Heart right ventricle (tissue), 16 donors: ENCODE measurements at places on chromosomes 3 and 15. TPM values are rescaled to one million over a fixed set of nuclear protein-coding genes. Genes with fewer than 3 reads are reported as not detected.

GRCh38 chr3:162602619-162603018 is 1106.0 kb downstream of the OTOL1 start:
- no peak overlapping the region for H3K27ac ChIP-seq
- no peaks in the 10 kb centered on the region for H3K36me3 ChIP-seq
- DNase-seq, result no peak
- no peak overlapping the region for H3K4me3 ChIP-seq
- no peaks in the 10 kb centered on the region for H3K27me3 ChIP-seq

DNA sequence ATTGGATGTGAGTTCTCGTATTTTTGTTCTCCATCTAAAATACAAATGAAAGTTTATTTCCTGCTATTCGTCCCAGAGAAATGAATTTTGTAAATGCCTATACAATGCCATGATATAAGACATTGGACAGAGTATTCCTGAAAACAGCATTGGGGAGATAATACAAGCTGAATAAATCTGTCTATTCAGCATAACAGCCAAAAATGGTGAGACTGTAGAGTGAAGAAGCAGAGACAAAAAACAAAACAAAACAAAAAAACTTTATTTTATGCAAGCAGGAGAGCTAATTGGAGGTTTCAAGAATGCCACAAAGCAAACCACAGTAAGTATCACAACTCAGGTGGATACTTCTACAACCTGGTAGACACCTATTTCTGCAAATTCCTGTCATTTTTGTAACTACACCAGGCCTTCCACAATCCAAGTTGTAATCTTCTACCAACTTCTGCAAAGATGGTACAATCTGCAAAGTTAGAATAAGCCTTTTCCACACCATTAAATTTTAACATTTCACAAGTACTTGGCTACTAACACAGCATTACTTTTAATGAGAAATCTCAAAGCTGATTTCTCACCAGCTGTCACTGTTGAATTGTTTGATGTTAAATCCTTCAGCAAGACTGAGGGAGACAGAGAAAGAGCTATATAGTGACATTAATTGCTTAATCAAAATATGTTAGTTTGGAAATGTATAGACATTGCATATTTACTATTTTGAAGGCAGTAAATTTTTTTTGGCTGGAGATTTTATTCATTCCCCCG is 163.1 kb downstream of the CLSTN2 start:
- H3K27ac ChIP-seq, result no peak overlapping the region
- DNase-seq, result no peak
- no peaks in the 10 kb centered on the region for H3K36me3 ChIP-seq

Gene TRPC1
- total RNA-seq, result 11.3 TPM

- H3K4me3 ChIP-seq, result no peak overlapping the region
- no peaks in the 10 kb centered on the region for H3K36me3 ChIP-seq
- peaks cover 43% of the 10 kb centered on the region for H3K4me1 ChIP-seq
- no peak for DNase-seq
- peaks cover 6% of the 10 kb centered on the region for H3K27me3 ChIP-seq
These were observed 87.9 kb downstream of the KLF15 start for GRCh38 chr3:126269354-126269753.

DNA sequence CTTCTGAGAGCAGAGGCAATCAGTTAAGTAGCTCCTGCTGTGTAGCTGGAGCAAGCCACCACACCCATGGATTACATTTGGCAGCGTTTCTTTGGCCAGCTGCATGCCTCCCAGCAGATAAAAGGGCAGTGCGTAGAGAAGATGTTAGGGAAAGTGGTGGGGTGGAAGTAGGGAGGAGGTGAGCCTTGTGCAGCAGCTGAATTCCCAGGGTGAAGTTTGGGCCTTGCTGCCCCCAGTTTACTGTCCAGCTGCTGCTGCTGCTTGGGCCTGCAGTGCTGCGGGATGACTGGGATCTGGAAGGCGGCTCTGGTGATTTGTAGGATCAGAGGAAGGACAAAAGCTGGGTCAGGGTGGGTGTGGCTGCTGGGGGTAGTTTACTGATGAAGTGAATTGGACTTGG is 318.7 kb upstream of the C2CD4B start:
- no peaks in the 10 kb centered on the region for H3K36me3 ChIP-seq
- no peak overlapping the region for H3K4me3 ChIP-seq
- H3K4me1 ChIP-seq, result peaks cover 30% of the 10 kb centered on the region
- H3K27me3 ChIP-seq, result no peaks in the 10 kb centered on the region
- peak overlapping the region; percentile 17 for H3K27ac ChIP-seq
- peak; percentile 34 for DNase-seq

Gene MKRN2
- 40.6 TPM for total RNA-seq

GRCh38 chr3:23116081-23116837 is 86.9 kb upstream of the UBE2E2 start:
- H3K4me3 ChIP-seq, result no peak overlapping the region
- H3K27me3 ChIP-seq, result no peaks in the 10 kb centered on the region
- no peak for DNase-seq
- H3K27ac ChIP-seq, result no peak overlapping the region
- H3K4me1 ChIP-seq, result no peaks in the 10 kb centered on the region
- H3K36me3 ChIP-seq, result no peaks in the 10 kb centered on the region

GRCh38 chr15:56759450-56759845 is 26.1 kb upstream of the ZNF280D start:
- H3K27me3 ChIP-seq, result no peaks in the 10 kb centered on the region
- no peaks in the 10 kb centered on the region for H3K36me3 ChIP-seq
- no peak overlapping the region for H3K4me3 ChIP-seq

- H3K27ac ChIP-seq, result no peak overlapping the region
- no peak for DNase-seq
- H3K4me3 ChIP-seq, result no peak overlapping the region
- no peaks in the 10 kb centered on the region for H3K36me3 ChIP-seq
- H3K4me1 ChIP-seq, result no peaks in the 10 kb centered on the region
These were observed 236.1 kb downstream of the RORA start for GRCh38 chr15:60993008-60993407.

- H3K27ac ChIP-seq, result peak within 1 kb of the TSS; percentile 73
- peak within 1 kb of the TSS; percentile 83 for H3K4me3 ChIP-seq
These were observed at the start of gene ZNF445 for GRCh38 chr3:44477312-44478030. TSS of gene ZNF445 (minus strand) at chr3:44477670. CDS start at chr3:44455549, 22,121 bp downstream.

Gene RAB11A
- 146 TPM for total RNA-seq

DNA sequence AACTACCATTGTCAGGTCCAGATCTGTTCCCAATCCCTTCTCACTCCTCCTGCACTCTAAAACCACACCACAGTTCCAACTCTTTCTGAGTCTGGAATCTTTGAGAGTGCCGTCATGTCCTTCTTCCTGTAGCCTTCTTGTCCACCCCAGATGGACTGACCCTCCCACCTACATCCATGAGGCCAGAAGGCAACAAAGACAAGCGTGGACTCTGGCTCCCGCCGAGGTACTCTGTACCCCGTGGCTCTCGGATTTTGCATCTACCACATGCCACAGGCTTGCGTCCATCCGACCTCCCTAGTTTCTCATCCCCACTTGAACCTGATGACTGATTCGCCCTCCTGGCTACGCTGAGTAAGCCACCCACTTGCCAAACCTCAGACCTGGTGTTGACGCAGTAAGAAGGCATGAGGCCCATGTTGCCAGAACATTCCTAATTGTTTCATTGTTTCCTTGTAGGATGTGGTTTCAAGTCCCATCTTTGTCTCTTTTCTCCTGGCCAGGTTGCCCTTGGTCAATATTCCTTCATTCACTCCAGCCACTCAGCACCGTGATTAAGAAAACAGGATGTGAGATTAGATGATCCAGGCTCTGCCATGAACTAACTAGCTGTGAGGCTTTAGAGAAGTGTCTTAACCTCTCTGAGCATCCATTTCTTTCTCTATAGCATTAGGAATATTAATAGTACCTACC is 1.1 kb upstream of the ZBTB38 start:
- peak overlapping the region; percentile 94 for H3K27ac ChIP-seq
- H3K4me1 ChIP-seq, result peaks cover 57% of the 10 kb centered on the region
- peaks cover 2% of the 10 kb centered on the region for H3K36me3 ChIP-seq
- peak; percentile 15 for DNase-seq

Gene PLA1A
- total RNA-seq, result 2.1 TPM

DNA sequence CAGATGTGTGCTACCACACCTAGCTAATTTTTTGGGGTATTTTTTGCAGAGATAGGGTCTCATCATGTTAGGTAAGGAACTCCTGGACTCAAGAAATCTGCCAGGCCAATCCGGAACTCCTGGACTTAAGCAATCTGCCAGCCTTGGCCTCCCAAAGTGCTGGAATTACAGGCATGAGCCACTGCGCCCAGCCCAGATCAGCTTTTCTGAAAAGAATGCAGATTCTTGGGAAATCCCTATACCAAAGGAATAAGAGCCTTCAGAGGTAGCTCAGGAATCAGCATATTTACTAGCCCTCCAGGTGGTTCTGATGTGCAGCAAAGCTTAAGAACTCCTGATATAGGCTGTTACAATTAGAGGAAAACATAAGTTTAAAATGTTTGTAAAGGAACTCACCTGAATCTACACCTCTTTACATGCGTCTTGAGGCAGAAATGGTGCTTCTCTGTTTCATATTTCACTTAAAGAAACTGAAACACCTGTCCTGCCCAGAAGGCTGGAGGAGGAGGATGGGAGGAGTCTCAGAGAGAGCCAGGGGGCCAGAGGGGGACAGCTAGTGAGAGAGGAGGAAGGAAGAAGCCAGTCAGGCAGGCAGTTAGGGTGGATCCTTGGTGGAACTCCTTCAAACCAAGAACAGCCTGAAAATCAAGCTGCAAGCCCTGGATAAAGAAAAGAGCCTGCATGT is at the start of gene XCR1:
Gene XCR1 (minus strand): TSS at position 463 of the 685 bp plus-strand sequence. CDS start 5,536 bp downstream, outside the sequence.
- H3K4me1 ChIP-seq, result no peaks in the 10 kb centered on the region
- no peak for DNase-seq
- no peaks in the 10 kb centered on the region for H3K36me3 ChIP-seq
- no peak within 1 kb of the TSS for H3K27ac ChIP-seq
- H3K27me3 ChIP-seq, result no peaks in the 10 kb centered on the region
- H3K4me3 ChIP-seq, result no peak within 1 kb of the TSS

DNA sequence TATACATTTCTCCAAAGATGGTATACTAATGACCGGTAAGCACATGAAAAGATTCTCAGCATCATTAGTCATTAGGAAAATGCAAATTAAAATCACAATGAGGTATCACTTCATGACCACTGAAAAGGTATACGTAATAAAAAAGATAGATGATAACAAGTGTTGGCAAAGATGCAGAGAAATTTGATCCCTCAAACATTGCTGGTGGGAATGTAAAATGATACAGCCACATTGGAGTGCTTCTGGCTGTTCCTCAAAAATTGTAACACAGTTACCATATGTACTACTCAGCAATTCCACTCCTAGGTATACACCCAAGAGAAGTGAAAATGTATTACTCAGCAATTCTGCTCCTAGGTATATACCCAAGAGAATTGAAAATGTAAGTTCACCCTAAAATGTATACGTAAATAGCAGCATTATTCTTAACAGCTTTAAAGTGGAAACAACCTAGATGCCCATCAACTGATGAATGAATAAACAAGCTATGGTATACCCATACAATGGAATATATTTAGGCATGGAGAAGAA is 25.0 kb upstream of the KY start:
- no peaks in the 10 kb centered on the region for H3K36me3 ChIP-seq
- no peak overlapping the region for H3K4me3 ChIP-seq
- no peaks in the 10 kb centered on the region for H3K27me3 ChIP-seq
- DNase-seq, result no peak
- no peak overlapping the region for H3K27ac ChIP-seq

- peaks cover 30% of the 10 kb centered on the region for H3K4me1 ChIP-seq
- H3K36me3 ChIP-seq, result peaks cover 6% of the 10 kb centered on the region
- H3K27me3 ChIP-seq, result no peaks in the 10 kb centered on the region
- H3K27ac ChIP-seq, result peak overlapping the region; percentile 67
These were observed 27.0 kb downstream of the HMCES start for GRCh38 chr3:129305592-129306091.

Gene TMOD2
- 4.1 TPM for total RNA-seq

DNA sequence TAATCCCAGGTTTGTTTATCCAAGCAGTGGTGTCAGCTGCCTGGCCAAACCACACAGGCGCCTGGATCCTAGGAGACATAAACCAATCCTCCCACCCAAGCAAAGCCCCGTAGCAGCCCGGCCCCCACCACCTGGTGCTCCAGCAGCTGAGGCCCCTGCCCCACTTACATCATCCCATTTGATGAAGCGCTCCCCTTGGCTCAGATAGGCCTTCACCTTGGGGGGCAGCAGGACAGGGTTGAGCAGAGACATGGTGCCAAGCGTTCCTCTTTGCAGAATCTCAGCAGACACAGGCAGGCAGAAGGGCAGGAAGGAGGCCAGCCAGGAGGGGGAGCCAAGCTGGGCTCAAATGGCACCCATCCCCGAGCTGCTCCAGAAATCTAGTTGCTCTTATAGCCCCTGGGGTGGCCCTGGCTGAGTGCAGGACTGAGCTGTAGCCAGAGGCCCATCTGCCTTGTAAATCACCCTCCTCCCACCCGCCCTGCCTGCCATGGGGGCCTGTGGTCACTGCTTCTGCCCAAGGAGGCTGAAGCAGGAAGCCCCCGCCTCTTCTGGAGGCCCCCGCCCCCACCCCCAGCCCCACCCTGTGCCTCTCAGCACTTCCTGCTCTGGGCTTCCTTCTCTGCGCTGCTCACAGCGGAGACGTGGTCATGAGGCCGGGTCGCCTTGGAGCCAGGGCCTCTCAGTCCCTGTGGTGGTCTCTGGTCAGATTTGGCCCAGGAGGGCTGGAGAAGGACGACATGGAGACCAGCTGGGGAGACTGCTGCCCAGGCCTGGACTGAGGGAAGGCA is at the start of gene PLCB2:
Gene PLCB2 (minus strand): TSS at position 515 of the 791 bp plus-strand sequence. CDS start 263 bp downstream, at position 252.
- peak within 1 kb of the TSS; percentile 27 for H3K27ac ChIP-seq
- DNase-seq, result peak; percentile 40
- H3K4me1 ChIP-seq, result no peaks in the 10 kb centered on the region
- H3K4me3 ChIP-seq, result peak within 1 kb of the TSS; percentile 35
- H3K27me3 ChIP-seq, result no peaks in the 10 kb centered on the region

Gene GPR160
- total RNA-seq, result 0.79 TPM

Gene TLE3
- total RNA-seq, result 16.4 TPM

- no peaks in the 10 kb centered on the region for H3K36me3 ChIP-seq
- H3K4me3 ChIP-seq, result no peak overlapping the region
- no peak overlapping the region for H3K27ac ChIP-seq
- DNase-seq, result no peak
These were observed 60.4 kb downstream of the RYK start for GRCh38 chr3:134190250-134190649.

Gene CYP8B1
- not detected for total RNA-seq

Gene CYP11A1
- 3.6 TPM for total RNA-seq

Gene SLC12A1
- total RNA-seq, result not detected

DNA sequence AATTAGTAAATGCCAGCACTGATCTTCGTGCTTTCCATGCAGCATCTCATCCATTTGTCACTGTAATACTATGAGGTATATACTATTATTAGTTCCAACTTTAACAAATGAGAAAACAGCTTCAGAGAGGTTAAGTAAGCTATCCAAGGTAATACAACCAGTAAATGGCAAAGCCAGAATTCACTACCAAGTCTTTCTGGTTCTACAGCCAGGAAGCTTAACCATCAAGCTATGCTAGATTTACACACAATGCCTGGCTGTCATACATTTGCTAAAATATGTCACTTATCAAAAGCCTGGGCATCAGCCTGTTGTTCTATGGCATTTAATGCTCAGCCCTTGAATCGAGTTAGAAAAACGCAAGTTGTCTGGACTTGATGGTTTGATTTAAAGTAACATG is 32.6 kb downstream of the TMOD2 start:
- no peaks in the 10 kb centered on the region for H3K4me1 ChIP-seq
- H3K27ac ChIP-seq, result no peak overlapping the region
- H3K27me3 ChIP-seq, result no peaks in the 10 kb centered on the region
- H3K4me3 ChIP-seq, result no peak overlapping the region
- peaks cover 28% of the 10 kb centered on the region for H3K36me3 ChIP-seq
